ENCODE measurements at places on chromosomes 3 and 15.

DNA sequence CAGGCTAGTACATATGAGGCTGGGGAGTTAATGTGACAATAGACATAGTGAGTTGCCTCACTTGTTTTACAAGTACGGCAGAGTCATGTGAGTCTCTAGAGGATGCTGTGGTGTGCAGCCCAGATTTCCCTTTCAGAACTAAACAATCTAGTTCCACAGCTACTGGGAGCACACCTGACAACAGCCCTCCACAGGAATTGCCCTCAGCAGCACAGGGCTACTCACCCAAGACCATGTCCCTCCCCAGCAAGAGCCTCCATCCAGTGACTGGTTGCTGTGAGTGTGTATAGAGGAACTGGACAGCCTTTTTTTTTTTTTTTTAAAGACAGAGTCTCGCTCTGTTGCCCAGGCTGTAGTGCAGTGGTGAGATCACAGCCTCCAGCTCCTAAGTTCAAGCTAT is 40.2 kb upstream of the UBE2E2 start:
- DNase-seq = no peak

DNA sequence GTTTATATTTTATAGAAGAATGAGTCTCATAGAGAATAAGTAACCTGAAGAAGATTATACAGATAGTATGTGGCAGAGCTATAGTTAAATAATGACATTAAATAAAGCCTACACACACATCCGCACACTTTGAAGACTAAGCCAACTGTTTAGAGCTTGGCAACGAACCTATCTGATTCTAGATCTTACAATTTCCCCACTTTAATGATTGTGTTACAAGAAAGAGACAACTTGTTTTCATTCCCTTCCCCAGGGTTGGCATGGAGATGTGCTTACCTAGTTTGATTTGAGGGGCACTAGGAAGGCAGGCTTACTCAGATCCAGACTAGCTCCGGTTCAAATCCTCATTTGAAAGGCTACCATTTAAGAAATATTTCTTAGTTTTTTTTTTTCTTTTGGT is 61.9 kb upstream of the CBLB start:
- DNase-seq = no peak

DNA sequence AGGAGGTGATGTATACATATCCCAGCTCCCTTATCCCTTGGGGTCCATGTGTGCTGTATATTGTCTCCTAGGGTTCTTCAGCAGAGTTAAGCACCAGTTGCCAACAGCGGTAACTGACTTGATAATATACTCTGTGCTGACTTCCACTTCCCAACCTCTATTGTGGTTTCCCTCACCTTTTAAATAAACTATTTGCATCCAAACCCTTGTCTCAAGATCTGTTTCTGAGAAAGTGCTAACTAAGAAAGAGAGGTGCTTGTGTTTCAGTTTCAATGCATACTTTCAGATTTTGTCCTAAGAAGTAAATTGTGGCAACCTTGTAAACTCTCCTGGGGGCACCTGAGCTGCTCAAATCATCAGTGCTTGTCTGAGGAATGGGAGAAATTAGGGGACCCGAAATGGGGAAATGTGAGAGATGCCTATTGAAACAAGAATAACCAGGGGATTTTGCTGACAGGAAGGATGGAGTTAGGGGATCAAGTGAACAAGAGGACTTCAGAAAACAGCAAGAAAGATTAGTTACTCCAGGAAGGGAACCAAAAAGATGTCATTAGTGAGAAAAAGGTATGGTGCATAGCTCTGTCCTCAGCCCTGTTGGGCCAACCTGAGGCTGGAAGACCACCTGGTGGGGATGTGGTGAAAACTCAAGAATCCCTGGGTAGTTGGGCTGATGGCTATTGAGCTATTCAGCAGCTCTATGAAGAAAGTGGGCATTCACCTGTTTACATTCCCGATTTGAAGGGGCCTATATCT is 50.9 kb upstream of the MRPL3 start:
- DNase-seq = no peak

GRCh38 chr3:118186051-118186450 is 848.6 kb downstream of the IGSF11 start:
- DNase-seq = no peak

DNA sequence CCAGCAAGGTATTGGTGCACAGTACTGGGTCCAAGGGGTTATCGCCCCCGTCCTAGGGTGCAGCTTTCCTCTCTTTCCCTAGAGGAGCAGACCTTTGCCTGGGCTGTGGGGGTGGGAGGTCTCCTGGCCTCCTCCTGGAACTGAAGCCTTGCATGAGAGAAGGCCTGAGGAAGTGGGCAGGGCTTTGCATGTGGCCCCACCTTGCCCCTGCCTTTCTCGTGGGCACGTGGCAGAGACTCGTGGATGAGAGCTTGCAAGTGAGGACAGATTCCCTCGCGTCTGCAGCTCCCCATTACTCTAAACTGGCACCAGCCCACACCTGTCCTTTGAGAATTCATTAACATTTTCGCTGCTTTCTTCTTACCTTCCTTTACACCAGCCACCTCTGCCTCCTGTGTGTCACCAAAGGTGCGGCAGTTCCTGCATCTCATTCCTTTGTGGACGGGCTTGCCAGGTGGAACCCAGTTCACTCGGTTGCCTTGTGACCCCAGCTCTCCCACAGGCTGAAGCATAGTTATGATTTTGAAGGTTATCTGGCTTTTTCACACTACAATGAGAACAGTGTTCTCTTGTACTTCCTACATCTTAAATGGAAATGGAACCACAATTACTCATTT is 40.9 kb upstream of the NR2C2 start:
- DNase-seq = no peak

GRCh38 chr3:45596290-45596791 is 1.8 kb downstream of the LIMD1 start:
- DNase-seq = no peak

DNA sequence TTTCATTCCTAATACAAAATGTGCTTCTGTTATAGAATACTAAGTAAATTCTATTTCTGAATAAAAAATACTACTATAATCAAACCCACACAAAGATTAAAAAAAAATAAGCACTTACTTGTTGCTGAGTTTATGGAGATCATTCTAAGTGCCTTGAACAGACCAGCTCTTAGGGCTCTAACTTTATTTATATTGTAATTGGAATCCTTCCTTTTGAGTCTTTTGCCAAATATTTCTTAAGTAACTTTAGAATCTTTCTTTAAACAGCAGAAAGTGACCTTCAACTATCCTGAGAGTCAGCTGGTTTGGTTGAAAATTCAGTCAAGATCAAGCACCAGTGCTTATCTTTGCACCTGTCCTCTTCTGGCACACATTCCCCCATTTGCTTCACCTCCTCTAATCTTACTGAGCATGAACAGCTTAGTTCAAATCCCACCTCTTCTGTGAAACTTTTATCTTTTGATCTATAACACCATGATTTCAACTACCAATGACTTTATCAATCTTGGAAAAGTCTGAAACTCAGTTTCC is 149.3 kb downstream of the VPS13C start:
- no peak for DNase-seq

DNA sequence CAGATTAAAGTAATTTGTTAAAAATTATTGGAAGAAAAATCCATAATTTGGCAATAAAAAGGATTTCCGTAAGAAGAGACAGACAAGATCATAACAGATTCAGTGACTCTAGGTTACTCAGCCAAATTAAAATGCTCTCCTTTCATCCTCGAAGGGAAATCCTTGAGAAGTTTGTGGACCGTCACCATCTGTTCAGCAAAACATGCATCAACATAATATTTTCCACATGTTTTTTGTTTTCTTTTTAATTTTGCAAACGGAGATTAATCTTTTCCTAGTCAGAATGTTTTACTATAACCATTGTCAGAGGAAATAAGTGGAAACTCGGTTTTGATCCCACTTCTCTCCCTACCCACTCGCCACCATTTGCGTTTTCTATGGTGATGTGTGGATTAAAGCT is 128.3 kb downstream of the TMCO5A start:
- DNase-seq = no peak

- peak; percentile 14 for DNase-seq
Measured at GRCh38 chr15:47987908-47988532, 132.8 kb upstream of the SLC24A5 start.

DNA sequence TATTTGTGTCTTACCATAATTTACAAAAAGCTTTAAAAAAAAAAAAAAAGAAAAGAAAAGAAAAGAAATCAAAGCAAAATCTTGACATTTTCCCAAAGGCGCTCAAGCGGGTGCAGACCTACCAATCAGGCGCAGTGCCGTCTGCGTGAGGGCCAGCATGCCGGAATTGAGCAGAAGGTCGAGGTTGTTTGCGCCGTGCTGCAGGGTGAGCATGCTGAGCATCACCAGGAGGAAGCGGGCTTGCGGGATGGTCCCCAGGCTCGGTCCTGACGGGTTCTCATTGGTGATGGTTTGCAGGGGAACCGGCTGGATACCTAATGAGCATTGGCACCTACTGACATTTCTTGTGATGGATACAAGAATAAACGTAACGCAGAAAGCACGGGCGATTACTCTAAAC is 93.9 kb downstream of the HERC2 start:
- no peak for DNase-seq

DNA sequence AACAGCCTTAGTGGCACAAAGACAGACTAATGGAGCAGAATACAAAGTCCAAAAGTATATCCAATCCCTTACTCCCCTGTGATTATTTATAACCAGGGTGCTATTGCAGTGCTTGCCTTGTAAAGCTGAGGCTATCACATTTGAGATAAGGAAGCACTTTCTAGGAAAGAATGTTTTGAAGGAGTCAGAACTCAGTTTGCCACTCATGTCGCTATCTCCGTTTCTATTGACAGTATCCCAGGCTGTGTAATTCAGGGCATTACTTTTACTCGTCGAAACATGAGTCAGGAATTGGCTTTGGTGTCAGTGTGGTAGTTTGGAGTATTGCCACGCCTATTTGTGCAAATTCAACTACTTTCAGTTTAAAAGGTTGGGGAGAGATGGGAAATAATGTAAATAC is 78.4 kb downstream of the FBXL2 start:
- no peak for DNase-seq

GRCh38 chr3:30475038-30475808 is 131.2 kb upstream of the TGFBR2 start:
- no peak for DNase-seq

DNA sequence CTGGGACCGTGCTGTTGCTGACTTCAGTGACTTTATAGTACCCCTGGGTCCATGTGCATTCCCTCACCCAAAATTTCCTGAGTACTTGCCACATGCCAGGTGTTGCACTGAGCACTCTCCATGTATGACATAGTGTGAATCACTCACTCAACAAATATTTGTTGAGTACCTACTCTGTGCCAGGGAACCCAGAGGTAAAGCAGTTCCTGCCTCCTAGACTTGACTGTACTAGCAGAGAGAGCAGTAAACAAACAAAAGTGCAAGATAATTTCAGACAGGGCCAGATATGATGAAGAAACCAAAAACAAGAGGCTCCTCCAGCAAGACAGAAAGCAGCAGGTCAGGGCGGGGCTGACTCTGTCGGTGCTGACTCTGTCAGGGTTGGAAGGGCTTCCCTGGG is 12.2 kb downstream of the TGM4 start:
- DNase-seq = peak; percentile 20

GRCh38 chr3:16395212-16395611 is 118.3 kb downstream of the RFTN1 start:
- no peak for DNase-seq

- DNase-seq = no peak
Measured at GRCh38 chr15:69862540-69862939, 235.2 kb downstream of the TLE3 start.

DNA sequence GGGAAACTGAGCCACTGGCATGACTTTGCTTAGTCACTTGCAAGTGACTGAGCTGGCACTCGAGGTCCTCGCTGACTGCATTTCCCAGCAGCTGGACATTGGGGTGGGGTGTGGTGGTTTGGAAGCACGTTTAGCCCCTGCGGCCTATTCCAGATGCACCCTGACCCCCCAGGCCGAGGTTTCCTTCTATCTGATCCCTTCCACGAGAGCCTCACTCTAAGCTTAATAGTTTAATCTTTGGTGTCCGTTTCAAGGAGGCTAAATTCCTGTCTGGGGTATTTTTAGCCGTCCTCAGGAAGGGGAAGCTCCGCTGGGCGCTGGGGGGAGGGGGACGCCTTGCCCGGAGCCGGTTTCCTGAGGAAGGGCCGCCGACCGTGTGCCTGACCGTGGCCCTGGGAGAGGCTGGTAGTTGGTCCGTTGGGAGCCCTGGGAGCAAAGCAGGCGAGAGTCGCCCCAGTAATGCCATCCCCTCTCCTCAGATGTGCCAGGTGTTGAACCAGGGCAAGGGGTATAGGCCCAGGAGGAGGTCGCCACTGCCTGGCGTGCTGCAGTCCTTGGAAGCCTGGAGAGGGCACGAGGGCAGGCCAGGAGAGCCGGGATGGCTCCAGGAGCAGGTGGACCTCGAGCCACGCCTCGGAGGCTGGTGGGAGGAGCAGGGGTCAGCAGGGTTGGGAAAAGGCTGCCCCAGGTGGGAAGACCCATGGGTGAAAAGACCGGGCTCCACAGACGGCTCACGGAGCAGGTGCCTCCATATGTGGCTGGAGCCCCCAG is 37.2 kb downstream of the IDH2 start:
- DNase-seq = no peak

DNA sequence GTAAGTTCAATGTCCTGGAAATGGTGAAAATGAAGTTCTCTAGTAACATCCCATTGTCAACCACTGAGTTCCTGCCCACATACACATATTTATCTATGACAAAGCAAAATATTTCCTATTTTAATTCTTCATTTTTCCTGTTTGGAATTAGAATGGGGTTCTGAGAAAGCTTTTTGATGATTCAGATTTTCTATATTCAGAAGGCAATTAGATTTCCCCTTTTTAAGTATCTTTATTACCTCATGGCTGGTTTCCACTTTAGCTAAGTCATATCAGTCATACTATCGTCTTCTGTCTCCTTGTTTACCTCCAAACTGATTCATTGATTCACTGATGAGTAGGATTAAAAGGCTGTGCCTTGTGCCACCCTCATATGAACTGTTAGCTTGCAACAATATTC is 17.9 kb downstream of the ETFA start:
- DNase-seq = no peak

DNA sequence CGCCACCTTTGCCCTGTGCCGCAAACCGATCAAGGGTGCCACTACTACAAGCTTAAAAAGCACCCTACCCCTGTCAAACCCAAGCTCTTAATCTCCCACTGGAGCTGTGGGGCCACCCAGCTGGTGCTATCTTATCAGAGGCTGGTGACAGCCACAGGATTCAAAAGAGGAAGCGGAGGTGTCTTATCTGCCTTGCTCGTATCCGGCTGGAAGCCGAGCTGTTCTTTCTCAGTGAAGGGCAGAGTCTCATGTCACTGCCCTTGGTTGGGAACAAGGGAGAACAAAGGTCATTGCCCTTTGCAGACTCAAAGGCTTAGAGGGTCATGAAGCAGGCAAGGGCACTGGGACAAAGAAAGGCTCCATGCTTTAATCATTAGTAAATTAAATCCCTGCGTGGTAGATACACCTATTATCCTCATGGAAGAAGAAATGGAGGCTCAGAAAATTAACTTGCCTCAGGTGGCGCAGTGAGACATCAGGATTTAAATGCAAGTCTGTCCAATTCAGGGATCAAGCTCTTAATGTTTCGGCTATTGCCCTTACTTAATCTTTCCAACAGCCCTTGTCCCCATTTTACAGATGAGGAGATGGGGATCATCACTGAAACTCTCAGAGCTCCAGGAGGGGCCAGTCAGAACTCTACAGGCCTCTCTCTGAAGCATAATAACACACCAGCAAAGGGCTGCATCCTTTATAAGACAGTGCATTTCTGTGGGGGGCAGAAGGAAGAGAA is 360.0 kb upstream of the PROK2 start:
- DNase-seq = no peak
